Endothelial cell (in vitro differentiated cells): ENCODE measurements at places on chromosomes 2 and 18. TPM values are rescaled to one million over a fixed set of nuclear protein-coding genes. Genes with fewer than 3 reads are reported as not detected.

GRCh38 chr2:58508006-58508405 is 266.9 kb upstream of the FANCL start:
- peaks cover 2% of the 10 kb centered on the region for H3K4me1 ChIP-seq
- peaks cover 4% of the 10 kb centered on the region for H3K36me3 ChIP-seq
- H3K27ac ChIP-seq: no peak overlapping the region
- no peak for DNase-seq

- H3K4me3 ChIP-seq: no peak overlapping the region
- no peak for DNase-seq
- H3K36me3 ChIP-seq: no peaks in the 10 kb centered on the region
- H3K27me3 ChIP-seq: peaks cover 1% of the 10 kb centered on the region
- H3K4me1 ChIP-seq: no peaks in the 10 kb centered on the region
These were observed 362.9 kb upstream of the FSIP2 start for GRCh38 chr2:185375731-185376130.

Gene COBLL1
- 46.6 TPM for total RNA-seq

GRCh38 chr18:13558124-13558523 is 168.2 kb downstream of the FAM210A start:
- no peaks in the 10 kb centered on the region for H3K36me3 ChIP-seq
- peaks cover 7% of the 10 kb centered on the region for H3K4me1 ChIP-seq
- no peak overlapping the region for H3K27ac ChIP-seq
- peaks cover 3% of the 10 kb centered on the region for H3K27me3 ChIP-seq

Gene LCT
- total RNA-seq: 0.13 TPM

- no peak overlapping the region for H3K4me3 ChIP-seq
- no peaks in the 10 kb centered on the region for H3K27me3 ChIP-seq
These were observed 31.0 kb downstream of the EIF2AK3 start for GRCh38 chr2:88596141-88596830.

Gene PTPRN
- total RNA-seq: 1.1 TPM
